ENCODE measurements at places on chromosomes 6 and 20. TPM values are rescaled to one million over a fixed set of nuclear protein-coding genes. Genes with fewer than 3 reads are reported as not detected.

DNA sequence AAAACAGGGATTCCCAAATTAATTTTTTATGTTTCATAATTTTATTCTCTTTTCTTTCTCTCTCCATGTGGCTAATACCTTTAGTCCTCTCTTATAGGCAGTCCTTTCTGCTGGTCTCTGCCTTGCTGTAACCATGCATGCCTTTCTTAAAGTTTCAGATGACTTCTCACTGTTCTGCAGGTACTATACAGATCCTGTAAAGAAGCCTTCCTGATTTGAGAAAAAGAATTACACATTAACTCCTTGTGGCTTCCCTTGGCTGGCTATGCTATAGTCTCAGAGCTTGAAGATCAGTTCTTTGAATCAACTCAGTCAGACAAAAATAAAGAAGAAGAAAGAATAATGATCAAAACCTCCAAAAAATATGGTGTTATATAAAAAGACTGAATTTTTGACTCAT, 7.3 kb upstream of the GPR63 start:
- no peak for DNase-seq

DNA sequence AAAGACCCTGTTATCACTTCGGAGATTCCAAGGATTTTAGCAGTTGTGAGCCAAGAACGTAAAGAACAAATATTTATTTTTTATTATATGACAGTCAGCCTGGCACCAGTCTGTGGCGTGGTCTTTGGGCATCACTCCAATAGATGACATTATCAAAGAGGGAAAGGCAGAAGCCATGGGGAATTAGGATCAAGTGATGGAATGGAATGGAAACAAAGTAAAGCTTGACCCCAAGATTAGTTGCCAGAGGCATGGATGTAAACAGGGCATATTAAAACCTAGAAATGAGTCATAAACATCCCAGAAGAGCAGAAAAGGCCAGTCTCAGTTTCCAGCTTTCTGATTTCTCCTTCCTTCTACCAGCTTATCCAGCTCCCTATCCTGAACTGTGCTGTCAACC, 11.5 kb downstream of the EIF2S2 start:
- no peak for DNase-seq

GRCh38 chr6:14454473-14454775, 336.9 kb downstream of the CD83 start:
- no peak for DNase-seq

DNA sequence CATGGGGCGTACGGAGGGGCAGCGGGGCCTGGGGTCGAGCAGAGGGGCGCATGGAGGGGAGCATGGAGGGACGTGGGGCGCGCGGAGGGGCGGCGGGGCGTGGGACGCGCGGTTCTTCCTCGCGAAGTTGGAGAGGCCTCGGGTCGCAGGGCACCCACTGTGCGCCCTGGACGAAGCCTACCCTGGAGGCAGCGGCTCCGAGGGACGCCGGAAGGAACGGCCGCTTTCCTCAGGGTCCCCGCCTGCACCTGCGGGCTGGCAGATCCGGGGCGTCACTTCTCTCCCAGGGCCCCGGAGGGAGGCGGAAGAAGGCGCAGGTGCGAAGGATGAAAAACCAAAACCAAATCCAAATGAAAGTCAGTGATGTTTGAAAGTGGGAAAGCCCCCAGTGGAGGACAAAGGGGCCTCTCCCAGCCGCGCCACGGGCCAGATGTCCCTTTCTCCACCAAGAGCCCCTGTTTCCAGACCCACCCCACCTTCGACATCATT, 142.1 kb upstream of the PDE10A start:
- no peak for DNase-seq

GRCh38 chr6:53240761-53241160, 92.1 kb upstream of the GCM1 start:
- no peak for DNase-seq

DNA sequence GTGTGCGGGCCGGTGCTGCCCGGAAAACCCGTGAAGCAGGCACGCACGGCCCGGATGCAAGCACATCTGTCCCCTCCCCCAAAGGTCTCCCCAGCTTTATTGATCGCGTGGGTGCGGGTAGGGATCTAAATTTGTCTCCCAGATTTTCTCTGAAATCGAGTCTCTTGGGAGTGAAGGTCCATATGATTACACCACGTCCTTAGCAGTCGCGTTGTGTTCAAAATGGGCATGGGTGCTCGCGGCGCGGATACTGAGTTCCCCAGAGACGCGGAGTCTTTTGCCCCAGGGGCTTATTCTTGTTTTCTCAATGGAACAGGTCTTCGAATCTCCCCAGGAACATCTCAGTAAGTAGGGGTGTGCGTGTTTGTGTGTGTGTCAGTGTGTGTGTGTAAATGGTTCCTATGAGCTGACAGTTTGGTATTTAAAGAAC, 2.8 kb upstream of the ZNF292 start:
- no peak for DNase-seq

DNA sequence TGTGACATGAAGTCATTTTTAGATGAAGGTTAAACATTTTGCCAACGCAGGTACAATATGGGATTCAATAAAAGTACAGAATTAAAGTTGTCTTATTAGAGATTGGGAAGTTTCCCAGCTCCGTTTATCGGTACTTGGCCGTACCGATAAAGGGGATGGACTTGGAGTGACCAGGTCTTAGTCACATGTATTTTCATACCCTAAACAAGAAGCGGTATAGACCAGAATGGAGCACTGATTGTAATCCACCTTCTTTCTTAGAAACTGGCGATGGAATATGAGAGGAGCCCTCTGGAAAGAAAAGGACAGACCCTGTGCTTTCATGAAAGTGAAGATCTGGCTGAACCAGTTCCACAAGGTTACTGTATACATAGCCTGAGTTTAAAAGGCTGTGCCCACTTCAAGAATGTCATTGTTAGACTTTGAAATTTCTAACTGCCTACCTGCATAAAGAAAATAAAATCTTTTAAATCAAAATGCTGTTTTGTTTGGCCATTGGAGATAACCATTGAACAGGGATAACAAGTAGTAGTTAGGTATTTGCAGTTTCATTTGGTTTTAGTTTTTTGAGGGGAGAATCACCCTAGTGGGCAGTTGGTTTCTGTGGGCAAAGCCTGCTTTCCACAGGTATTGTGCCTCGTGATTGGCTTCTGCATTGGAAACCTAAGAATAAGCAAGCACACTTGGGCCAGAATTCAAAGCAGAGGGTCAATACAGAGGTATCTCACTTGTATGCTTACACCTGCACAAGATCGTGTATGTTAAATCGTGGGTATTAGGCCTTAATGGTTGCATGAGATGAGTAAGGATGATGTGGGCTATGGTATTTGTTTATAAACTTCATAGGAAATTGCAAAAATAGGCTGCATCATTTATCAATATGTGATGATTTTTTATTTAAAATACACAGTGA, 11.2 kb upstream of the ZNFX1 start:
- peak; percentile 80 for DNase-seq

- no peak for DNase-seq
These were observed 89.9 kb downstream of the RFX6 start for GRCh38 chr6:116966675-116967576.

DNA sequence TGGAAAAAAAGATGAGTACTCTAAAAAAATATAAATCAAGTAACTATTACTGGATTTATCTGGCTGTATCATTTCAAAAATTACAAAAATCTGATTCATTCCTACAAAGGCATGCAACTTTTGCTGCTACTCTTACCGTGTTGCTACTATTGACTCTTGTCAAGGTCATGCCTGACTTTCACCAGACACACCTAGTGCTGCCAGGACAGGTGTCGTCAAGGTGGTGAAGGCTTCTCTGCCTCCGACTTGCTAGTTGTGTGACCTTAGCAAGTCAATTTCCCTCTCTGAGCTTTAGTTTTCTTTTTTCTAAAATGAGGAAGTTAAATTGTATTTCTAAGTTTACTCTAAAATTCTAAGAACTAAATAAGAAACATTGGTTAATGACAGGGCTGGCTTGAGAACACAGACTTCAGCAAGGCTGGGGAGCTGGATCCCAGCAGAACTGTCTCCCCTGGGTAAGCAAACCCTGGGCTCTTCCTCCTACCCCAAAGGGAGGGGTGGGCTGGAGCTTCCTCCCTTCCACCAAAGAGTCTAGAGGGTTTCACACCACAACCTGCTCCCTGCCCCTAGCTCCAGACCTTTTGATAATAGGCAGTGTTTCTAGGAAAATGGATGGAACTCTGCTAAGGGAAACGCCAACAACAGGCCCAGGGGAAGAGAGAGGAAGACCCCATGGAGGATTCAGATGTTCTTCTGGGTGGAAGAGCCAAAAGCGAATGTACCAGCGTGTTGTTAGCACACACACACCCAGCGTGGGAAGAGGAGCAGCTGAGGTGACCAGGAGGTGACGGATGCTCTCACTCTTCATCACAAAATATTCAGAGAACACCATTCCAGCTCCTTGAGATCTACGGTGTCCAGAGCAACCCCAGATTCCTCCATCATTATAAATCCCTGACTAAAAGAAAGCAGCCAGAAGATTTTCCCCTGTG, 47.9 kb upstream of the CITED2 start:
- no peak for DNase-seq

- no peak for DNase-seq
These were observed 73.9 kb upstream of the DUSP22 start for GRCh38 chr6:218153-219018.

DNA sequence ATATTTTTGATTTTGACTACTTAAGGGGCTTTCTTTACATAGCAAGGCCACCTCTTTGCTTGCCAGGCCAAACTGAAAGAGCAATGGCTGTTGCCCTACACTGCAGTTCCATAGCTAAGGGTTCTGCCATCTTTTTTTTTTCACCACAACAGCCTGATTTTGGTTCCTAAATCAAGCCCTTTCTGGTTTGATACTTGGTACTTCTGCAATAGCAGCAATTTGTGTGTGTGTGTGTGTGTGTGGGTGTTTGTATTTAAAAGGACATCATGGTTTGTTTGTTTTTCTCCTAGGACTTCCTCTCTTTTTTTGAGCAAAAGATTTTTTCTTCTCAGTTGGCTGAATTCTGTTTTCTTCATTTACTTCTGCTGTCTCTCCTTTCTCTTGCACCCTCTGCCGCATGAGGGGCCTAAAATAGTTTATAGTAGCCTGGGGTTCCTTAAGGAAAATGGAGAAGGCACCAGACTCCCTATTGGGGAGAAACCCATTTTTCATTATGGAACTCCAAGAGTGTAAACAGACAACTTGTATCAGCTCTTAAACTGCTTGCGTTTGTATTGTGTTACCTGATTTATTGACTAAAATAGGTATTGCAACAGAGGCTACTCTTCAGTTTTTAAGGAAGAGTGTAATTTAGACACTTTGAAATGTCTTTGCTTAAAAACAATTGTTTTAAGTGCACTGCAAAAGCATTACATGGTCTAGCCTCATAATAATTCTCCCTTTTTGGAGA, 12.2 kb upstream of the GCLC start:
- no peak for DNase-seq

DNA sequence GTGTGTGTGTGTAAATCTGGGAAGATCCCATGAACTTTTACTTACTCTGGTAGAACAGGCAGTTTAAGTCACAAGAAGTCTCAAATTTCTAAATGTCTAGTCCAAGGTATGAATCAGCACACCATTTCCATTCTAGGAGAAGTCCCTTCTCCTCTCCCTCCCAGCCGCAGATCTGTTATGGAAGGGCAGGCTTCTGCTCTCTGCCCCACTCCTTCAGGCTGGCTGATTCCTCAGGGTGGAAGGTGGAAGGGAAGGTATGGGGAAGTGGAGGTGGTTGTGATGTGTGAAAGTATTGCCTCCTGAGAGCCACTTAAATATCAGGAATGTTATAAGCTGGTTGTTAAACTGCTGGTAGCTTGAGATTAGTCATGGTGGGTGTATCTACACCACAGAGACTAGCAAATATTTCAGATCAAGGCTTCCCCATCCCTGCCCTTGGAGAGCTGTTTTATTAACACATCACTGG, 44.5 kb upstream of the LAMA4 start:
- DNase-seq: peak; percentile 100

- no peak for DNase-seq
These were observed 97.7 kb downstream of the SLC16A10 start for GRCh38 chr6:111184827-111185532.

GRCh38 chr20:45695496-45695895, 6.3 kb upstream of the WFDC13 start:
- DNase-seq: no peak

GRCh38 chr6:146968041-146968760, 236.0 kb upstream of the STXBP5 start:
- no peak for DNase-seq

GRCh38 chr6:52503851-52504781, 72.7 kb downstream of the TRAM2 start:
- DNase-seq: peak; percentile 98

DNA sequence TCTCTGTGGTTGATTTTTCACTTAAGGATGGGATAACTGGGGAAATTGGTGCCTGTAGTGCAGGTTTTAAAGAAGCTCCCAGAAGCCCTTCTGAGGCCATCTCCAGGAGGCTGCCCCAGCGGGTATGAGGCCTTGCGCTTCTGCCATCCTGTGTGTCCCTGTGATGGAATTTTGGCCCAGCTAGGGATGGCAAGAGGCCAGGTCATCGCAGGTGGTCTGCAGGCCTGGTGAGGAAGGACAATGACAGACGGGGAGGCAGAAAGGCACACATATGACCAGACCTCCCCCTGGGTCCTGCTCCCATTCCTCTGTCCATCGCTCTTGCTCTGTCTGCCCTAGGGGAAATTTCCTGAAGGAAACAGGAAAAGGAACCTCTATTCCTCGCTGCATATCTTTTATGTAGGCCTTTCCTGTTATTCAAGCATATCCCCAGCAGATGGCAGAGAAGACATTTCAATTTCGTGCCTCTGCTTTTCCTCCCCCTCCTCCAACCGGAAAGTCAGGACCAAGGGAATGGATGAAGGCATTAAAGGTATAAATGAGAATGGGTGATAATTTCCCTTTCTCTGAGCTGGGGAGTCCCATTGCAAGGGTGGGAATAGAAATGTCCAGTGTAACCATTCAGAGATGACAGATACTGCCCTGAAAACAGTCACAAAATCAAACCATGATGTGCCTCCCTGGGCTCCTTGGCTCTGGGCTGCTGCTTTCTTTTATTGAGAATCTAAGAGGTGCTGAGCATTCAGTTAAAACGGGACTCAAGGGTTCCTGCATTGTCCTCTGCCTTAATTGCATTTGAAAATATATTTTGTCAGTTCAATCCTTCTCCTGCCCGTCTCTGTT, 17.6 kb upstream of the HLA-F start:
- no peak for DNase-seq

DNA sequence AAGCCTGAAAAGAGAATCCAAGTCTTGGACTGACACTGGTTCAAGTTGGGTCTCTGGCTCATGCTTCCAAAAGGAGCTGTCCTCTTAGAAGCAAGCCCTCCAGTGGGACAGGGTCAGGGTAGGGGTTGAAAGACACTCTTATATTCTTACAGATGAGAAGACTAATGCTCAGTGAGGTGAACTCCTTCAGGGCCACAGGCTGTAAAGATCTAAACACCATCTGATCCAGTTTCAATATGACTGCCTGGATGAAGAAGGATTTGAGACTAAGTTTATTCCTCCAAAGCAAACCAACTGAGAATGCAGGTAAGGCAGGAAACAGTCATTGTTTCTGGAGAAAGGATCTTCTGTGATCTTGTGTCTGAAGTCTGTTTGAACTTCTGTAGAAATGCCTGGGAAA, 99.0 kb upstream of the TAB2 start:
- no peak for DNase-seq

DNA sequence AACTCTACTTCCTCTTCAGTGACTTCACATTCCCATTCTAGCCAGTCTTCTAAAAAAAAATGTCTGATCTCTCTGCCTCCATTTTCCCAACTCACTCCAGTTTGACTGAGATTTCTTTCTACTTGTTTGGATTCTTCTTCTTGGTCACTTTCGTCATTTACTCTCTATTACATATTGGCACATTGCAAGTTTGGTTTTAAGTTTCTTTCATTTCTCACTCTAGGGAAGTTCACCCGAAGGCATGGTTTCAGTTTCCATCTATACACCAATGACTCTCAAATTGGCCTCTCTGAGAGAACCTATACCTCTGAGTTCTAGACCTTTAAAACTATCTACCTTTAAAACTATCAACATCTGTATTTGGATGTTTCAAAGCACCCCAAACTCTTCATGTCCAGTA, 51.3 kb downstream of the CD109 start:
- DNase-seq: no peak

The CST5 gene
- total RNA-seq: 0.93 TPM
